ENCODE measurements at places on chromosomes 12 and 14. TPM values are rescaled to one million over a fixed set of nuclear protein-coding genes. Genes with fewer than 3 reads are reported as not detected.

TMEM179 gene
- total RNA-seq: not detected

RASSF9 gene
- 5.8 TPM for total RNA-seq

FOXG1 gene
- under 0.01 TPM for total RNA-seq

LRTM2 gene
- total RNA-seq: not detected

All from osteoblast (primary cell).